Coronary artery (tissue), 2 donors: ENCODE measurements at places on chromosomes 4 and X.

GRCh38 chr4:20124317-20125026 is 127.2 kb upstream of the SLIT2 start:
- no peak for DNase-seq

DNA sequence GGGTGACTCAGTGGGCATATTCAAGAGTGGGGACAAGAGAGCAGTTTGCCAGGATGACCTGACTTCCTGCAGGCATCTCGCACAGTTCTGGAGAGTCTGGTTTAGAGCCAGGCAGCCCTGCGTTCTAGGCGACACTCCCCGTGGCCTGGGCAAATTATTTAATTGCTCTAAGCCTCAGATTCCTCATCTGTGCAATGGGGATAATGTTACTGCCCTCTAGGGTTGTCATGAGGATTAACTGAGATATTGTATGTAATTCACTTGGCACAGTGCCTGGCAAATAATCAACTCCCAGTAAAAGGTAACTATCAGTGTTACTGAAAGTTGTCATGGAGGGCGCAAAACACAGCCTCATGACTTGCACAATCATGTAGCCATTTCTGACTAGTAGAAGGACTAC is 48.8 kb upstream of the PITX2 start:
- no peak for DNase-seq

DNA sequence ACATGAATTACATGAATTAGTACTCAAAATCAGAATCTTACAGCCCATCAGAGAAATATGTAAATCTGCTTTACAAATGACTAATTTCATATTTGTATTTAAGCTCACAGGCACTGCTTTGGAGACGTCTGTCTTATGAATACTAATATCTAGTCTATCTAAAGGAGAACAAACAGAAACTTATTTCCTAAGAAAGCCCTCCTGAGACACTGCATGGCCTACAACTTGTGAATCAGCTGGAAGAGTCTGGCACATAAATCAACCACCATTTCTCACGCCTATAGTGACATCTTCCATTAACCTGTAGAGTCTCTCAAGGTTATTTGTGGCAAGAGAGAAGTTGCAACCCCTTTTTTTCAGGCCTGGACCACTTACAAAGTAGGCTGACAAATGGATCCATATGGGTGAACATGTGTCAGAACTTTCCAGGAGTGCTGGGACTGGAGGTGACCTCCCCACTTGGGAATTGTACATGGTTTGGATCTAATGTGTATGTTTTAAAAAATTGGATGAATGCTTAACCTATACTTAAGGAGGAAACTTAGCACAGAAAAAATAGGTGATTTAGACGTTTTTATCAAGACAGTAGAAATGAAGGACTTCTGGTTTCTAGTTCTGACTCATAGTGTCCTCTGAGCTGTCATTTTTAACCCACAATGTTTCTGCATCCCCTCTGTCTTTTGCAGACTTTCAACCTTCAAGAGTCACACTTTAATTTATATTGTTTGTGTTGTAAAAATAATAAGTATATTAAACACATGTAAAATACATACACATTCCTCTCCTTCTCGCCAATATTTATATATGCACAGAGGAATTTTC is 83.2 kb upstream of the ARHGAP24 start:
- DNase-seq, result no peak

DNA sequence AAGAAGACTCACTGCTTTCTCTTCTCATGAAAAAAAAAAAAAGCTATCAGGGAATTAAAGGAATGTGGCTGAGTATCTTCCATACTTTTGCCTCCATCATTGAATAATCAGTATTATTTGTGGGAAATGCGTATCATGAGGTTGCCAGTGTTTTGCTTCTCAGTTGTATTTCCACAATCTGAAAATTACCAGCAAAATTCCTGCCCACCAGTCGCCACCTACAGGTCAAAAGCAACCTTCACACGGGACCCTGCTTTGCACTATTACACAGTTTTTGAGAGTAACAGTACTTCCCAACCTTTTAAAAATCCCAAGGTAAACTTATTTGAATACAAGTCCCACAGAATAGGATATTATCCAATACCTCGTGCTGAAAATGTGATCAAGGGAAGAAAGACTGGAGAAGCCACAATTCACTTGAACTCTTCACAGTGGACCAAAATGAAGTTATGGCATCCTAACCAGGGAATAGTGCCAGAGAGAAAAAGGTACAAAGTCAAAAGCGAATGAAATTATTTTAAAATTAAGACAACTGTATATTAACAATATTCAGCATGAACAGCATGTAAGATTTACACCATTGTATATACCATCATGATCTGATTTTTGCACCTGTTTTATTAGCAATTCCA is 30.4 kb downstream of the PGRMC1 start:
- no peak for DNase-seq

DNA sequence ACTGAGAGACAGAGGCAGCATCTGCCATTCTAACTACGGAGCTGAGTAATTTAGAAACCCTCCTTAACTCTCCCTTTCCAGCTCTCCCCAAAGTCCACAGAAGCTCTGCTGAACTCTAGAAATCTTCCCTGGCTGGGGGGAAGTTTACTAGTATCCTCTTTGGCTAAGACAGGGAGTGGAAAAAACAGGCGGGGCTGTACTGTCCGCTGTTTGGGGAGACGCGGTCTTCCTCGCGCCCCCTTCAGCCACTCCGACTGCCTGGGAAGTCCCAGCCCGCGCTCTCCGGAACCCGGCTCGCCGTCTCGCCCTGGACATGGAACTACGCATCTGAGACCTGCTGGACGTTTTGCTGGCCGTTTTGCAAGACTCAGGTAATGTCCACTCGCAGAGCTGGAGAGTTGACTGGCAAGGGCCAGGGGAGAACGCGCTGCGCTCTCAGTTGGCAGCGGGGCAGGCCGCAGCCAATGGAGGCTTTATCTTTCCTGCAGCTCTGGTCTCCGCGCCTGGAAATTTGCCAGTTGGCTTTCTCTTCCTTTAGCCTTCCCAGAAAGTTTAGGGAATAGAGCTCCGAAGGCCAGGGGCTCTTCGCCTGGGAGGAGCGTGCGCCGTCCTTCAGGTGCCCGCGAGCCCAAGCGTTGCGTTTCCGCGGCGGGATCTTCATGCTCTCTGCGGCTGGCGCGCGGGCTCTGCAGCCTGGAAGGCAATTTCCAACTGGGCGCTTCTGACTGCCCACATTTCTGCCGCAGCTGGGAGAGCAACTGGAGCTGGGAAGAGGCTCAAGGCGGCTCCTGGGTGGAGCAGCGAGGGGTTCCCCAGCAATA is 892 bp downstream of the IL1RAPL2 start:
- DNase-seq, result no peak

DNA sequence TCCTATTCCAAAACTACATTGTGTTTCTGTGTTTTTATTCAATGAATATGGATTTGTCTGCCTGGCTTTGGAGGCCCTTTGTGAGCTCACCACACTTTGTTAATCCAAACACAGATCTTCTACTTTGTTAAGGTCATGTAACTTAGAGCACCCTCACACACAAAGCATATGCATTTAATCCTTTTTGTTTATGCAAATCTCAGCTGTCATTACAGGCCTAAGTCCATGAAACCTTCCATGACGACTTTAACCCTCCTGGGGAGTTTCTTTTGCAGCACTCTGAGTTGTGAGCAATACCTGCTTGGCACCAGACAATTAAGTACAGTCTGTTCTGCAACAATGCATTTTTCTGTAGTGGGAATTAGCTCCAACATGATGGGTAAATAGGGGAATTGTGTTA is 14.9 kb downstream of the CCSER1 start:
- DNase-seq, result no peak

- DNase-seq, result no peak
Measured at GRCh38 chr4:38572793-38573192, 91.2 kb upstream of the KLF3 start.

DNA sequence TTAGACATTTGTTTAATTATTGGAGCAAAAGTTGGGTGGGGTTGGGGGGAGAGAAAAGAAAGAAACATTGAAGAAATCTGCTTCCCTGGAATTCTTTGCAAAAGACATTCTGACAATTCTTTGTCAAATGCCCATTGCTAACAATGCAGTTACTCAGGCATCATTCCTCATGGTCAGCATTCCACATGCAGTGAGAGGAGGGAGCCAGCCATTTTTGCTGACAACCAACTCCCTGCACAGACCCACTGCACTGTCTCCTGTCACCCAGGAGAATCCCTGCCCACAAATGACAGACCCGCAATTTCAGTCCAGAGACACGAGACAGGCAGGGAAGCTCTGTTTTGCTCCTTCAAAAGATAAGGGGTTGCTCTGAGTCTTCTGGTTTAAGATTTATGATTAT is 985.1 kb upstream of the SLIT2 start:
- DNase-seq, result no peak

- DNase-seq, result no peak
Measured at GRCh38 chrX:18146954-18147353, 73.7 kb downstream of the BEND2 start.

GRCh38 chr4:156137679-156138473 is 184.2 kb upstream of the CTSO start:
- DNase-seq, result no peak

DNA sequence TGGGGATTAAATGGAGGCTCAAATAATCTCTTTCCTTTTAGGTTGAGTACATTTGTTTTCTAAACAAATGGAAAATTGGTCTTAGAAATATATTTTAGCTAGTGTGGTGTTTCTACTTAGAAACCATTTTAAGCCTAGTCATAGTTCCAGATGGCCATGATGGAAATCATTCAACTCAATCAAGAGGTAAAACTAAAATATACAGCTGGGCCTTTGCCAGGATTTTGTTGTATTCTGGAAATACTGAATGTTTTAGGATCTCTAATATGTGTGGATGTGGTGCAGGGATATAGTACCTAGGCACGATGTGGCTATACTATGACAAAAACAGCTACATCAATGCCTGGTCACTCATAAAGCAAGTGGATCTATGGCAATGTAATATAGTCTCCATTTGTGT is 146.0 kb upstream of the BANK1 start:
- no peak for DNase-seq

DNA sequence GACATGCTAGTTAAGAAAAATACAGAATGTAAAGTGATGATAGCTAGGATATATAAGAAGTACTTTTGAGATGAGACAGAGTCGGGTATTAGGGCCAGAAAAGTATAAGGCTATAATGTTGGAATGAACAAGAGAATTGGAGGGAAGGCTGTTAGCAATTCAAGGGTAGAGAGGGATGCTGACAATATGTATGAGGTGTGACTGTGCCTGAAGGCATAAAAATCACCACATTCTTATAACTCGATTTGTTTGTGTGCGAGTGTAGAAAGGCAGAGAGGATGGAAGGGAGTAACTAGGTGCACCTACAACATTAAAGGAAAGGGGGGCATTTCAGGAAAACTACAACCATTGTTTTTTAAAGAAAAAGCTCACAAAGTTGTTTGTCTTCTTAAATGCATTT is 86.0 kb downstream of the FAT4 start:
- no peak for DNase-seq

- no peak for DNase-seq
Measured at GRCh38 chrX:140661643-140662042, 47.9 kb upstream of the LINC00632 start.

DNA sequence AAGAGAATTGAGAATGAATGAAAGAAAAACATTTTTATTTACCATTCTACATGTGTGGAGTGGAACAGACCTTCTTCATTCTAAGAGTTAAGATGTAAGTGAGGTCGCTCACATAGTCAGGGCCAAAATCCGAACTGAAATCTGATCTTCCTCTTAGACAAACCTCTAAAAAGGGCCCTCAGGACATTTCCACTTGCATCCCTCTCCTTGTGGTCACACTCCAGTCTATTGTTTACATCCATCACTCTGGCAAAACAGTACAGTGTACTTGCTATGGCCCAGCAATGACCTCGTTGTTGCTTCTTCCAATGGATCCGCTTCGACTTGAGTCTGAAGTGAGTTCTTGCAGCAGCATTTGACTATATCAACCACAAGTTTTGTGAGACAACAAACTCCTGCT is 54.2 kb downstream of the MOSPD2 start:
- DNase-seq, result no peak
